Vagina (tissue), 2 donors: ENCODE measurements at places on chromosomes 16 and 17.

DNA sequence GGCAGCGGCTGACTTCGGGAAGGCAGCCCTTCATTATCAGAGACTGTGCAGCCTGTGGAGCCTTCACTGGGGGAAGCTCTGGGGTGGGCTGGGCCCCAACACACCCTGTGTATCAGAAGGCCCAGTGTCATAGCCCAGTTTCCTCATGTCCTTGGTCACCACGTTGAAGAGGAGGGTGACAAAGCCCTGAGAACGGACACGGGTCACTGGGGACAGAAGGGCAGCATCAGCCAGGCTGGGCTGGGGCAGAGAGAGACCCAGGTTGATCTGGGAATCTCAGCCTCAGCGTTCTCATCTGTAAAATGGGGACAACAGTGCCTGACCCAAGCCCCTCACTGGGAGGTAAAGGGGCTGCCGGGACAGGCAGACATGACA, 19.3 kb downstream of the B9D1 start:
- DNase-seq = no peak

DNA sequence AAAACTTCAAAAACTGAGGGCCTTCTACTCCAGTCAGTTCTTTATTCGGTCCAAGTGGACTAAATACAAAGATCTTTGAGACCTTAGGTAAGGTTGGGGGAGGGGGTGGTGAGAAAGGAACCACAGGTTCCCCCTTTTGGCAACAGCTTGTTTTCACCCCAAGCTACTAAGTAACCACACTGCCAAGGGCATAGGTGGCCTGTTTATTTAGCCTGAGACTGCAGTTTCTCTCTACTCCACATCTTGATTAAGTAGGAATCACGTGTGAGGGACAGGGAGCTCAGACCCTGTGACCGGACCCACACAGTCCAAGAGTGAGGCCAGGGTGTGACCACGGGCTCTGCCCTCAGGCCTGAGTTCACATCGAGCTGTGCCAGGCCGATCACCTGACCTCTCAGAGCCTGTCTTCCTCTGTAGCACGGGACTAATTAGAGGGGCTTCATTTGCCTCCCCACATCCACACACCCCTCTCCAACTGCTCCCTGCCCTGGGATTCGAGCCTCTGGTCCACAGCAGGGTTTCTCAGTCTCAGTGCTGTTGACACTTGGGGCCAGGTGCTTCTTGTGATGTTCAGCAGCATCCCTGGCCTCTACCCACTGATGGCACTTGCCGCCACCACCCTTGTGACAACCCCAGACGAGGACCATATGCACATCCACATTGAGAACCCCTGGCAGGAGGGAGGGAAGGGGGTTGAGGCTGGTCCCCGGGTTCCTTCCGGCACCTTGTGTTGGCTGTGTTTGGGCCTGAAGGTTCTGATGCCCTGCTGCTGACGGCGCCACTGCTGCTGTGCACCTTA, 17.8 kb downstream of the ST6GALNAC2 start:
- DNase-seq = no peak

DNA sequence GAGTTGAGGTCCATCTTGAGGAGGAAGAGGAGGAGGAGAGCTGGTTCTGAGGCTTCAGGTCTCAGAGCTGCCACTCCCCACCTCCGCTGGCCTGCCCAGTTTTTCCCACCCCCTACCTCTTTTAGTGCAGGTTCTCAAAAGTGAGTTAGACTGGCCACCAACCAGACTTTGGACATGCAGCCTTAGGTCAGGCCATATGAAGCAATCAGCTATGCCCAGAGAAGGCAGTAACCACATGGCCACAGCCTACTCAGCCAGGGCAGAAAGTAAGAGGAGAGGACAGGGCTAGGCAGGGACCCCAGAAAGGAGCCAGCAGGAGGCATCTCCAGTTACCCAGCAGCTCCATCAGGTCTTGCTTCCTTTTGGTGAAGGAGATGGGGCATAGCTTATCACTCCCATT, 9.0 kb downstream of the MYO15A start:
- no peak for DNase-seq

GRCh38 chr16:57476546-57477410, 9.5 kb downstream of the DOK4 start:
- DNase-seq = no peak

- no peak for DNase-seq
Measured at GRCh38 chr17:71869293-71869692, 251.5 kb upstream of the SOX9 start.

- no peak for DNase-seq
Measured at GRCh38 chr16:10150906-10151305, 31.3 kb downstream of the GRIN2A start.

DNA sequence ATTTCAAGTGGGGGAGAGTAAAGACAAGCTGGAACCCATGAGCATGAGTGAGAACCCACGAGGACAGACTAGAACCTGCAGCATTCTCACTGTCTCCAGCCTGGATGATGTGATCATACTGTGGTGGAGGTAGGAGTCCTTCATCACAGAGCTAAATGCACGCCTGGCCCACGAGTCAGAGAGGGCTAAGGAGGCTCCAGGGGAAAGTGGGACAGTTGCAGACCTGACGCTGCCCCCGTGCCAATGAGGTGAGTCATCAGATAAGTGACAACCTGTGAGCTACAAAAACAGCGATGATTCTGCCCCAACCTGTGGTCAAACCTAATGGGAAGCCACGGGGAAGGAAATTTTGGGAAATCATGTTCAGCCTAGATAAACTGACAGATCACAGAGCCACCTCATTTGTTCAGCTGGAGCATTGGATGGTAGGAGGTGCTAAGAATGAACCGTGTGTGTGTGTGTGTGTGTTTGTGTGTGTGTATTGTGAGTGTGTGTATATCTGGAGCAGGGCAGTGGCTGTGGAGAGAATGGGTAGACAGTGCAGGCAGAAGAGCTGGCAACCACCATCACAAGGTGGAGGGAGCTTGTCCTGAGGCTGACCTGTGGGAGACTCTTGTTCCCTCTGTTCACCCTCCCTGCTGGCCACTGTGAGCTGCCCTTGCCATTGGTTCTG, 131.8 kb downstream of the UTP18 start:
- DNase-seq = no peak

DNA sequence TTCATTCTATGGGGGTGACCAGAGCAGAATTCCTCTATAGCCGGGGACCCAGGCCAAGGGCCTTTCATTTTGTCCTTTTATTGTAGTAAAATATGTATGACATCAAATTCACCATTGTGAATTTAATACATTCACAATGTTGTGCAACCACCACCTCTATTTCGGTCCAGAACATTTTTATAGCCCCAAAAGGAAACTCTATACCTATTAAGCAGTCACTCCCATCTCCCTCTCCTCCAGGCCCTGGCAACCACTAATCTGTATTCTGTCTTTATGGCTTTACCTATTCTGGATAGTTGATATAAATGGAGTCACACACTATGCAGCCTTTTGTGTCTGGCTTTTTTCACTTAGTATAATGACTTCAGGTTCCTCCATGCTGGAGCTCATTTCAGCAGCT, 9.7 kb upstream of the TNS4 start:
- DNase-seq = no peak

DNA sequence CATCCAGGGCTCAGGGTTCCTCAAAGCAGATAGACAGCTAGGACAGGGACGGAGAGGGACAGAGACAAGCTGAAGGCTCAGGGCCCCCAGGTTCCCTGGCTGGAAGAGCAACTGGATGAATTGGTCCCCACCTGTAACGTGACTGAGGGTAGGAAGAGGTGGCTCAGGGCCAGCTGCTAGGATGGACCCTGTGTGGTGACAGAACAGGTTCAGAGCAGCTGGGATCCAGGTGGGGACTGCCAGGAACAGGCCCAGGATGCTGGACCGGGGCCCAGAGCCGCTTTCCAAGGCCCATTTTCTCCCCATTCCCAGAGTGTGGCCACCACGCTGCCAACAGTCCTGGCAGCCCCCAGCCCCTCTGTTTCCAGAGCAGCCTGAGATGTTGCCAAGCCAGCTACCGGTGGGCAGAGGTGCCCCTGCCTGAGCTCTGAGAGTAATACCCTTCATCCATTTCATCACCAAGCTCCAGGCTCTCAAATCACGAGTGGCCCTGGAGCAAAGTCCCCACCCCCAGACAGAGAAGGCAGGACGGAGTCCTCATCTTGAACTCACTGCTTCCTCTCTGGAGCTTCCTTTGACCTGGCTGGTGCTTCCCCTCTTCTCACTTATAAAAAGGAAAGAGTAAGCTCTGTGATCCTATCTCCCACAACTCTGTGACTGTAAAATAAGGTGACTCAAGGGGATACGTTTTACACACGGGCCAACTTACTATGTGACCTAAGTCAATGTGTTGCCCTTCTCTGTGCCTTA, 79.6 kb downstream of the TMEM132E start:
- DNase-seq = no peak

GRCh38 chr17:384622-385177, 32.1 kb upstream of the RPH3AL start:
- DNase-seq = no peak

DNA sequence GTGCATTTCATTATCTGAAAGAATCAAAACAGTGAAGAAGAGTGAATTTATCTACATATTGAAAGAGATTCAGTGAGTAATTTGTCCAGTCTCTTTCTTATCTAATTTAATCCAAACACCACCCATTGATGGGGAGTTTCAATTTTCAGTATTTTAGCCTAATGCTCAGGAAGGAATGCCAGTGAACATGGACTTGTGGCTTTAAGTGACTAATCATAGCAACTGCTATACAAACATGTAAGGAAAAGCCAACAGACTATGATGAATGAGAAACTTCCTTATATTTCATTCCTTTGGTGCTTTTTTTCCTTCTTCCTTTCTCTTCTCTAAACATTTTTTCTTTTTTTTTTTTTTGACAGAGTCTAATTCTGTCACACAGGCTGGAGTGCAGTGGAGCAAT, 885.8 kb downstream of the KCNJ2 start:
- no peak for DNase-seq

DNA sequence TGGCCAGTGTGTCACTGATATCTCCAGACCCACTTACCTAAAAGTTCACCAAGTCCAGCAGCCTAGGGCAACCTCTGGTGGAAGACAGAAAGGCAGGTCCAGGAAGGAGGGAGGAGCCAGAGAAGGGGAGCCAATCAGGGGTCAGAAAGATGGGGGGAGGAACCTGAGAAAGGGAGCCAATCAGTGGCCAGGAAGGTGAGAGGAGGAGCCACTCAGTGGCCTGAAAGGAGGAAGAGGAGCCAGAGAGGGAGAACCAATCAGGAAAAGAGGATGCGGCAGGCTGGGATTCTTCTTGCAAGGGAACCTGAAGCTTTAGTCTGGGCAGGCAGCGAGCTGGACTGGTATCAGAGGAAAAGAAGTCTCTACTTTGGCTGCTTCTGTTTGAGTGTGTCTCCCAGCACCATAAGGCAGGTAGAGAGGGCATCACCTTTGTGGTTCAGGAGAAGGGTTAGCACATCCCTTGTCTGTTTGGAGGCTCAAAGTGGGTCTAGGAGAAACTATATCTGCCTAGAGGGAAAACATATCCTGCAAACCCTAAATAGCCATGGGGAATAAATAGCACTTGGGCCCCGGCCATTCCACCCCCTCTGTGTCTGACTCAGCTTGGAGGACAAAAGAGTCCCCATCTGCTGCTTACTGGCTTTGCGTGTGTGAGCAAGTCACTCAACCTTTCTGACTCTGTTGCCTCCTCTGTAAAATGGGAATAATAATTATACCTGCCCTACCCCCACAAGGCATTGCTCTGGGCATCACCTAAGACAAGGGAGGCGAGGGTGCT, 43.4 kb upstream of the CRHR1 start:
- no peak for DNase-seq

DNA sequence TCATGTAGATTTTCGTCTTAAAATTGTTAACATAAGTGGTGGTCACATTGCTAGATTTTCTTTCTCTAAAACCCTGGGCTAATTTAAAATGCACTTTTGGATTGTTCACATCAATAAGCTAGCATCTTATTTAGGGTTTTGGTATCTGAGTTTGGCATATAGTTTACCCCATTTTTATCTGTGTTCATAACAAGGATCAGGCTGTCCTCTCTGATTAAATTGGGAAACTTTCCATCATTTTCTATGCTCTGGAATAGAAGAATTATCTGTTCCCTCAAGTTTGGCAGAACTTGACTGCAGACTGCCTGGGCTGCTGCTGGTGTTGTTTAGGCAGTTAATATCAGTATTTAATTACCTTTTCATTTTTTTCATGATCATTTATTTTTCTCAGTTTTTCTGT, 1.8 kb downstream of the SPECC1 start:
- DNase-seq = no peak

GRCh38 chr17:59165933-59166342, 10.4 kb downstream of the PRR11 start:
- no peak for DNase-seq

- DNase-seq = no peak
Measured at GRCh38 chr17:50362661-50363060, 10.3 kb downstream of the MRPL27 start.

DNA sequence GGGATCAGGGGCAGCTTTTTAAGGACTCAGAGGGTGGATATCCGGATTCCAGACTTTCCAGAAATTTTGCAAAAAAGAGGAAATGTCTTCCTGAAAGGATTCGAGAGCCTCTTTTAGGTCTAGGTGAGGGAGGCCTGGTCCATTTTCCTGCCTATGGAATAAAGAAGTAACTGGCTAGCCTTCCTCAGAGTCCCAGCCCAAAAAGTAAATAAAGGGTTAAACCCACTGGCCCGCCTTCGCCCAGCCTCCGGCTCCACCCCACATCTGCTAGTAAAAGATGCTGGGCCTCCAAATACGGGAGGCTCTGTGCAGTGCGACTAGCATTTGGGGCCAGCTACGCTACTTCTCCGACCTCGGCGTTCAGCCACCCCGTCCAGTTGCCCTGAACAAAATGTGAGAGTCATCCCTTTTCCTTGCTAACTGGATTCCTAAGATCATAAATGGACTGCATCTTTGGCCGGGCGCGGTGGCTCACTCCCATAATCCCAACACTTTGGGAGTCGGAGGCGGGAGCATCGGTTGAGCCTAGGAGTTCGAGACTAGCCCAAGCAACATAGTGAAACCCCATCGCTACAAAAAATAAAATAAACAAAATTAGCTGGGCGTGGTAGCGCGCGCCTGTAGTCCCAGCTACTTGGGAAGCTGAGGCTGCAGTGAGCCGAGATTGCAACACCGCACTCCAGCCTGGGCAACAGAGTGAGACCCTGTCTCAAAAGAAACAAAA, 824 bp upstream of the MPP2 start:
- peak; percentile 93 for DNase-seq

DNA sequence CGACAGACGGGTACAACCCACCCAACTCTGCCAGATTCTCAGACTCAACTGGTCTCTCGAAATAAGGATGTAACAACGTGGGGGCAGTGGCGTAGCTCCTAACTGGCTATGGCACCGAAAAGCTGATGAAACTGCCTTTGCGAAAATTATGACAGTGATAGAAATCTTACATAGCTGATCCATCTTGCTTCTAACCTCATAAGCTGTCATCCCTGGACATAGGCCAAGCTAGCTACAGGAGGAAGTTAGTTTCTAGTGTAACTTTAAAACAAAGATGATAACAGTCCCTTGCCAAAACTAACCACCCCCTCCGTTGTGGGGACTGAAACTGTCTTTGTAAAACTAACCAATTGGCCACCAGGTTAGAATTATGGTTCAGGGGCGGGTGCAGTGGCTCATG, 220.1 kb downstream of the SLC39A11 start:
- DNase-seq = no peak

GRCh38 chr17:75785016-75785890, 647 bp downstream of the UNK start:
- peak; percentile 95 for DNase-seq

GRCh38 chr16:70294385-70295025, 4.5 kb upstream of the DDX19B start:
- DNase-seq = no peak

- no peak for DNase-seq
Measured at GRCh38 chr16:75627851-75628250, 4.8 kb upstream of the ADAT1 start.
